ENCODE measurements at places on chromosomes 13 and 19.

GRCh38 chr13:53691417-53691816, 662.8 kb downstream of the OLFM4 start:
- DNase-seq: no peak

- no peak for DNase-seq
Observed at GRCh38 chr13:100069278-100069677, 19.6 kb upstream of the PCCA start.

DNA sequence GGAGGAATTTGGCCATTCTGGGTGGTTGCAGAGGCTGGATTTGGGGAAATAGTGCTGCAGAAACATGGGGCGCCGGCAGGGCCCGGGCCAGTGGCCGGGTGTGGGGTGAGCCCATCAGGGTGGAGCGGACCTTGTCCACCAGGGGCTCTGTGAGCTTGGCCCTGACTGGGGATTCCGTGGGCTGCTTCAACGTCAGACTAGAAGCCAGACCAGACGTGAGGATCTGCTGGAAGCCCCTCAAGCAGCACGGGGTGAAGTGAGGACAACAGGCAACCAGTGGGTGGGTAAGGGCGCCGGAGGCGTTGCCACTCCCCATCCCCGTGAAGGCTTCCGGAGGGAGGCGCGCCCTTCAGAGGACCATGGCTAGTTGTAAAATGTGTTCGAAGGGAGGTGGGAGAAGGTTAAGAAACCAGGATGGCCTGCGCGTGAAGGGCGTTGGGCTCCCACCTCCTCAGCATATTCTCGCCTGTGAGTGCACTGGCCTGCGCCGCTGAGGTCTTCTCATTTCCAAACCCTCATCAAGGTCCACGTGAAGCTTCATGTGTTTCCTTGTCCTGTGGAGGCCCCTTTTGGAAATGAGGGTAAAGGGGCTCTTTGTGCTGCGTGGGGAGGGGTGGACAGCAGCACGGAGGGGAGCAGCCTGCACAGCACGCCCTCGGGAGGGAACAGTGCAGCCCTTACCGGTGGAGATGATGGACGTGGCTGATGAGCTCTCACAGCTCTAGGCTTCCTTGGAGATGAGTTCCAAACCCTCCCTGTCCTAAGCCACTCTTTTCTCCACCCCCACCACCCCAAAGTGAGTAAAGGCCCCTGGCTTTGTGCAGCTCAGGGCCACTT, 8.3 kb downstream of the TEX29 start:
- no peak for DNase-seq

- no peak for DNase-seq
Observed at GRCh38 chr19:6490134-6490533, 8.5 kb upstream of the DENND1C start.

DNA sequence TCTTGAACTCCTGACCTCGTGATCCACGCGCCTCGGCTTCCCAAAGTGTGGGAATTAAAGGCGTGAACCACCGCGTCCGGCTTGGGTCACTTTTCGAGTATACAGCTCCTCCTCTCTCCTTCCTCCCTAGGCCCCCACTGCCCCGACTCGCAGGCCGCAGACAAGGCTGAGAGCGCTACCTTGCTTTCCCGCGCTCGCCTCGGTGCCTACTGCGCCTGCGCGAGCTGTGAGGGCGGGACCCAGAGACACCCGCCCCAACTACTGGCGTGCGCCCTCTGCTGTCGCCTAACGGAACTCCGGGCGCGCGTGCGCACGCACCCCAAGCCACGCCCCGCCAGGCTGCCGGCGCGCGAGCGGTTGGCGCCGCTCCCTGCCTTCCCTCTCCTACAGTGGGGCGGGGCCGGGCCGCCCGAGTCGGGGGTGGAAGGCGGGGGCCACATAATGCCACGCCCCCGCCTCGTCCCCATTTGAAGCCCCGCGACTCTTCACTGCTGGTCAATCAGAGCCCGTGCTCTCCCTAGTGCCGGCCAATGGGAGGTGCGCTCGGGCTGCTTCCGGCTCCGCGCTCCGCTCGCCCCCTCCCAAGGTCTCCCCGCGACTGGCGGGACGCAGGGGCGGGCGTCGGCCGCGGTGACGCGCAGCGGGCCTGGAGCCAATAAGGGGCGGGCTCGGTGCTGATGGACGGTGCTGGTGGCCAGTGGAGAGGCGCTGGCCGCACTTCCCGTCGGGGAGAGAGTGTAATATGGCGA, at the start of gene RAB8A:
Gene RAB8A (plus strand): TSS at position 730 of the 749 bp plus-strand sequence. CDS start 13 bp downstream, at position 743.
- DNase-seq: peak; percentile 100

DNA sequence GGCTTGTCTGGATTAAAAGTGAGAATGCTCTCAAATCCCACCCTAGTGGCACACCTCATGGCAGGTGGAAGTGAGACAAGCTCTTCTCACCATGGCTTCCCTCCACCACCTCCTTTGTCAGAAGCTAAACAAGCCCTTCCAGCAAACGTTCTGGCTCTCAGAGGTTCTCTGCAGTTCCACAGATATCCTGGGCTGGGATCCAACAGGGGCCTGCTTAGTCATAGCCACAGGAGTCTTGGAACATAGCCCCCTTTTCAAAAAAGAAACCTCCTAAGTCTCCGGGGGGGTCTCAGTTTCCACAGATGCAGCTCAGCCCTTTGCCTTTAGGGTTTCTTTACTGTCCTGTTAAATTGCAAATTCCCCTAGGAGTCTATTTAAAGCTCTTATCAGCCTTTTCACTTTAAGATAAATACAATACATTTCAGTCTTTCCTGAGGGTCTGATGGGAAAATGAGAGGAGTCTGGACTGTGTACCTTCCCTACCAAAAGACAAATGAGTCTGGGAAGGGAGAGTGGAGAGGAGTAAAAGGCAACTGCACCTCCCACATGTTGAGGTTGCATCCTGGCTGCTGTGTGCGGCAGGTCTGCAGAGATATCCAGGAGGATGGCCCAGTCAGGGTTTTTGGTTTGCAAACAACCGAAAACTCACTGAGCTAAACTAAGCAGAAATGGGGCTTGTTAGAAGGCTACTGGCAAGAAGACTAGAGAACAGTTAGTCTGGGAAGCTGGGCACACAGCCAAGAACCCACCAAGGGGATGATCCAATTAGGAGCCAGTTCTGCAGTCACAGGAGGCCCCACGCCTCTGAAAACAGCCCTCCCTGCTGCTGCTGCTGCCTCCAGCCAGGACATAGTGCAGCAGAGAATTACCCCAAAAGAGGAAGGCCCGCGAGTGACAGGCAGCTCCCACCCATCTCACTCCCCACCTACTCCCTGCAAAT, 41.4 kb upstream of the SERP2 start:
- no peak for DNase-seq

DNA sequence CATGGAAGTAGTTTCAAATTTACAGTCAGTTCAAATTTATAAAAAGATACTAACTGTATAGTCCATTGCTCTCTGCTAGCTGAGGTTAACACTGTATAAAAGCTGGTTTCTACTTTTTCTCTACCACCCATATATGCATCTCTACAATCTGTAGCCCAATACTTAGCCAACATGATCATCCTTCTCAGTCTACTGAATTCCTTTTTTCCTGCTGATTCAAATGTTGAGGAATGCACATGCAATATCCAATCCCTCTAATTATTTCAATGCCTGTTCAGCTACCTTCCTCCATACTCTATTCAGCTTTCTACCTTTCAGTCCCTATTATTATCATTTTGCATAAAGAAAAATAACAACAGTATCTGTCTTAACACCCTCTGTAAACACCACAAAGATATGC, 15.6 kb downstream of the KPNA3 start:
- no peak for DNase-seq

DNA sequence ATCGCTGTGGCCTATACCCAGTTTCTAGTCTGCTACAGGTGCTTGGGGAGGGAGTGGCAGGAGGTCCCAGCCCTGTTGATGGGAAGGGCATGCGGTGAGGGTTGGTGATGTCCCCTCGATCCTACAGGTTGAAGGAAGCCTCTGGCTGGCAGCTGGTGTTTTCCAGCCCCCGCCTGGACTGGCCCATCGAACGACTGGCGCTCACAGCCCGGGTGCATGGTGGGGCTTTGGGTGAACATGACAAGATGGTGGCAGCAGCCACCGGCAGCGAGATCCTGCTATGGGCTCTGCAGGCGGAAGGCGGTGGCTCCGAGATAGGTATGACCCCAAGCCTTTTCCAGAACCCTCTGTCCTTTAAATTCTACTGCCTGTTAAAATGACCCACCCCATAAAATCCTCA, 3.9 kb downstream of the SHKBP1 start:
- no peak for DNase-seq

GRCh38 chr13:99288089-99288488, 19.1 kb downstream of the GPR183 start:
- no peak for DNase-seq

DNA sequence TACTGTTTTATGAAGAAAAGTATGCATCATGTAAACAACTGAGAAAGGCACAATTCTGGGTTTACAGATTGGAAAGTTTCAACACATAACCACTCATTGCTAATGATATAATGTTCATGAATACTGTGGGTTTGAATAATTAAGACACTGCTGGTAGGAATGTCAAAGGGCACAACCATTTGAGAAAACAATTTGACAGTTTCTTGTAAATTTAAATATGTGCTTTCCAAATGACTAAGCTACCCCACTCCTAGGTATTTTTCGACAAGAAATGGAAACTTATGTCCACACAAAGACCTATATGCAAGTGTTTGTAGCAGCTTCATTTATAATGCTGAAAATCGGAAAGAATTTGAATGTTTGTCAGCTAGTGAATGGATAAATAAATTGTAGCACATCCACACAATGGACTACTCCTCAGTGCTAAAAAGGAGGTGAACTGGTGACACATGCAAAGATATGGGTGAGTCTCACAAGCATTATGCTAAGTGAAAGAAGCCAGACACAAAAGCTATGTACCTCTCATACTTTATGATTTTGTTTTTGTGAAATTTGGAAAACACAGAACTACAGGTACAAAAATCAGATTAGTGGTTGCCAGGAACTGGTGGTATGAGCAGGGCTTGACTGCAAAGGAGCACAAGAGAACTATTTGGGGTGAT, 44.8 kb upstream of the FLT1 start:
- no peak for DNase-seq

DNA sequence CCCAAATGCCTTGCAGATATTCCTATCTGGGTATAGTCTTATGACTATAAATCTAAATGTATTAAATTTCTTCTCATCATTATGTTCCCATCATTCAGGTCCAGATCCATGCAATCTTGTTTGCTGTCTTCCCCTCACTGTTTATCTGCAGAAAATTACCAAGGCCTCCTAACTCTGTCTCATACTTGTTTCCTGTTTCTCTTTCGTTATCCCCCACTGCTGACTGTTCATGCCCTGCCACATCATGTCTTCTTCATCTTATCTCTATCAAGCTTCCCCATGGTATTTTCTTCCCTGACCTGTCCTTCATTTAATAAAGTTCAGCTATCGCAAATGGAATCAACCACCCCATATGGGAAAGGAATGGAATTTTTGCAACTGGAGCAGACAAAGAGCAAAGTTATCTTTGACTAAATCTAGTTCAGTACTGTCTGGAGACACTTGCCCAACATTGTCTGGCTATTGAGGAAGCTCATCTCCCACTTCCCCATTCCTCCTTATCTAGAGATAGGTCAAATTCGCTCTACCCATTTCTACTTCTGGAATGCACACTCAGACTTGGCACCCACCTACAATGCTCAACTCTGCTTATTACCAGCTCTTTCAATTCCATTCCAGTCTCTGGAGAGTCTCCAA, 1358.1 kb downstream of the EFNB2 start:
- no peak for DNase-seq

DNA sequence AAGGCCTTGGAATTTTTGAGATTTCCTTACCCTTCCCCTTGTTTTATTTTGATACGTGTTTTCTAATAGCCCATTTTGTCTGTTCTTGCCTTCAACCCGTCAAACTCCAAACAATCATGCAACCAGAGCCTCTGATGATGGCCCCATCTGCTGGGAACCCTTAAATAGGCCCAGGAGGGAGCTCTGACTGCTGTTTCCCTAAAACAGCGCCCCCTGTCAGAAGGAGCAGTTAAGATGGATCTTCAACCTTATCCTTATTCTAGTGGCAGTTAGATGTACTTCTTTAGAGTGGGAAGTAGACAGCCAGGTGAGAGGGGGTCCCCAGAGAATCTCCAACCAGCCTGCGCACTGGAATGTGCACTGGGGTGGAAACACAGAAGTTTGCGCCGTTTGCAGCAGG, 1031.0 kb upstream of the PCDH9 start:
- no peak for DNase-seq

DNA sequence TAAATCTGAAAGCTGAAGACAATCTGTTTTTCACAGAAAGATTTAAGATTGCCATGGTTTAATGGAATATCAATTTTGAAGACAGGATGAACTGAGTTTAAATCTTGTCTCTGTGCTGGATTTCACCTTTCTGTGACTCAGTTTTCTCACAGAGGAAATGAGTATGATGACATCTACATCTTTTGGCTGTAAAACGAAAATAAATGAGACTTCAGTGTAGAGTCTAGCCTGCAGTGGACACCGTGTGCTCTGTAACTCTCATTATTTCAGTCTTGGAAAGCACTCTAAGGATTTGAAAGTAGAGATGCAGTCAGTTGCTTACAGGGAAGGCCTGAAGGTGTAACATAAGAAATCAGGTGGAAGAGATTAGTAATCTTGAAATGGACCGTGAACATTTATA, 150.4 kb downstream of the NALCN start:
- no peak for DNase-seq

DNA sequence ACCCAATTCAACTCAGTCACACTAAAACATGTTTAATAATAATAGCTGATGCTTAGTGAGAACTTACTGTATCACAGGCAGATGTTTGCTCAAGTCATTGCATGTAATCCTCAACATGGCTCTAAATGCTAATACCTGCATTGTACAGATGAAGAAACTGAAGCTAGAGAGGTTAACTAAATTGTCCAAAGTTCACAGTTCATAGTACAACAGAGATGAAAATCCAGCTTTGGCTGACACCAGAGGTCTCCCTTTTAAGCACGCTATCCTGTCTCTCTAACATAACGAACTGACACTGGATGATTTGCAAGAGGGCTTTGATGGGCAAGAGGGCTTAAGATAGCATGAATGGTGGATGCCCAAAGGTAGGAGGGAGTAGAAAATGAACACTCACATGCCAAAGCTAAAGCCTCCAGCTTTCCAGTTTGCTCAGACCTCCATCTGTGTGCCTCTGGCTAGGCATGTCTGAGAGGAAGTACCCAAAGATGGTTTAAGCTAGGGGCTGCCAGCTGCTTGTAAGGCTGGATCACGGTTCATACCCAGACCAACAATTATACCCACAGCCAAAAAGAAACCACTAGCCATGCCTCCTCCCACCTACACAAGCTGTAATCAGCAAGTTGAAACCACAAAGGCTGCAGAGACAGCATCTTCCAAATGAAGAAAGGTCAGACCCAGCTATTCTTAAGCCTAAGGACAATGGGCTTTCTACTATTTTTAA, 196.9 kb upstream of the UBL3 start:
- no peak for DNase-seq

GRCh38 chr13:77928909-77929308, 10.3 kb upstream of the EDNRB start:
- DNase-seq: no peak

- no peak for DNase-seq
Observed at GRCh38 chr19:49744946-49745381, 18.1 kb downstream of the TSKS start.

- no peak for DNase-seq
Observed at GRCh38 chr13:76799696-76800095, 86.5 kb downstream of the KCTD12 start.
